ENCODE measurements at places on chromosomes 13 and 19.

GRCh38 chr13:99039718-99040280, 61.9 kb upstream of the DOCK9 start:
- no peak for DNase-seq

GRCh38 chr13:98345107-98345935, 168.3 kb upstream of the RNF113B start:
- peak; percentile 13 for DNase-seq

- DNase-seq: peak; percentile 91
These were observed 10.3 kb downstream of the GNA15 start for GRCh38 chr19:3145909-3146676.

DNA sequence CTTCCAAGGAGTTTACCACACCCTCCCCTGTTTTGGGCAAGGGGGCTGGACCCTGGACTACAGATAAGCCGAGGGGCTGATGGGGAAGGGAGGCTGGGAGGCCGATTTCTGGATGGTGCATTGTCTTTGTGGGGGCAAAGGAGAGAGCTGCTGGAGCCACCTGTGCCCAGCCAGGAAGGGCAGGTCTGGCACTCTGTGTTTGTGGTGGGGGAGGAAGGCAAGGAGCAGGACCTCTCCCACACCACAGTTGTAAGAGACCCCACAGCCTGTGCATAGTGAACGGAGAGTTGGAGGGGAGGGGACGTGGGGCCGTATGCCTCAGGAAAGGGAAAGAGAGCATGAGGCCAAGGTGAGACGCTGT, 16.0 kb upstream of the PRR19 start:
- DNase-seq: no peak

DNA sequence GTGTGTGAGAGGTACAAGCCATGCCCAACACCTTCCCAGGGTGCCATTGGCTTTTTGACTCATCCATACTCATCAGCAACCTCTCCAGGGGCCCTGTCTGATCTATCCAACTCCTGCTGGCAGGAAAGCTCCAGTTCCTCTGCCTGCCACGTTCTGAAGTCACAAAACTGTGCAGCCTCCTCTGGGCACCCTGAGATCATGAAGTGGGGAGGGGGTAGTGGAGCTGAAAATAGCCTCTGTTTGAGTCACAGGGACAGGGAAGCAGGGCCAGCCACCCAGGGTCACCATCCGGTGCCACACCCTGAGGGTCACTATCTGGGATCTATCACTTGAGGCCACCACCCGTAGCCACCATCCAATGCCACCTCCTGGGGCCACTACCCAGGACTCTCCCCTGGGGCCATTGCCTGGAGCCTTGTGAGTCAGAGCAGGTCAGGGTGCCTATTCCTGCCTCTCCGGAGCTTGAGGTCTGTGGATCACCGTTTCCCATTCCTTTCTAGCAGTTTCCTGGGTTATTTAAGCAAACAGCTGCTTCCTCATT, 172.1 kb downstream of the NUFIP1 start:
- DNase-seq: no peak

DNA sequence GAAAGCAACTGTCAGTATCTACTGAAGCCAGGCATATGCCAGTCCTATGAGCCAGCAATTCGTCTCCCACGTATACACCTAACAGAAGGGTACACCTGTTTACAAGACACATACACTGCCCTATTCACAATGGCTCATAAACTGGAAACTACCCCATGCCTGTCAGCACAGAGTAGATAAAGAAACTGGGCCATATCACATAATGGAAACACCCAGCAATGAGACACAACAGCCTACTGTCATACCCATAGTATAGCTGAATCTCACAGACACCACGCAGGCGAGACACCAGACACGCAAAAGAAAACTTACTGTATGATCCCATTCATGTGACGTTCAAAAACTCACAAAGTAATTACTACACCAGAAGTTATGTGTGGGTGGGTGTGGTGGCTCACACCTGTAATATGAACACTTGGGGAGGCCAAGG, 15.7 kb downstream of the NOSIP start:
- no peak for DNase-seq

GRCh38 chr19:10620786-10621185, 4.6 kb upstream of the SLC44A2 start:
- no peak for DNase-seq

DNA sequence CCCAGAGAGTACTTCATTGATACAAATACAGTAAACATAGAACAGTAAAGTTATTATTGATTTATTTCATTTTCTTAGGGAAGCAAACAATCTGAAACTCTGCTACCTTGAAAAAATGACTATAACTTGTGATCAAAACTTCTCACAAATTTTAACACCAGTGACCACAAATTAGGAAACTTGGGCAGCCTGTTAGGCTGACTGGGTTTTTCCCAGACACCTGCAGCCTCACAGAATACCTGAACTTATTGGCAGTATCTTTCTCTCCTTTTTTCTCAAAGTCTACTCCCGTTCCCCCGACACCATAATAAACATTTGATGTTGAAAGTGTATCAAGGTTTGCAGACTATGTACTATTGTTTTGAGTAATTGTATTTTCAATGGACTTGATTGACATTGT, 360.5 kb downstream of the LMO7 start:
- DNase-seq: no peak

GRCh38 chr13:33494596-33495204, 209.1 kb upstream of the STARD13 start:
- no peak for DNase-seq

DNA sequence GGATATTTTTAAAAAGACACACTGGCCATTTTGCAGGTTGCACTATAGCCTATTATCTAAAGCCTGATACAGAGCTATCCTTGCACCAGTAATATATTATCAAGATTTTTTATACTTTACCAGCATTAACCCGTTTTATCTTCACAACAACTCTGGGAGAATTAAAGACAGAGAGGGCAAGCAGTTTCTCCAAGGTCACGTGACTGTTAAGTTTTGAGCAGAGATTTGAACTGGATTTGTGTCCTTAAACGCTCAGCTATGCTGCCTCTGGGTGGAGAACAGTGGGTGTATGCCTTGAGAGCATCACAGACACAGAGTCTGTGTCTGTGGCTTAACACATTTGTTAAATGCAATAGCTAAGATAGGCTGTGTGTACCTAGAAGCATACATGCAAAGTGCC, 147.2 kb downstream of the MYO16 start:
- no peak for DNase-seq

- no peak for DNase-seq
These were observed 195.3 kb downstream of the LIG4 start for GRCh38 chr13:108020027-108020426.

- no peak for DNase-seq
These were observed 43.4 kb upstream of the MED4 start for GRCh38 chr13:48138270-48138669.

GRCh38 chr19:18796239-18796638, 5.1 kb upstream of the COMP start:
- no peak for DNase-seq

DNA sequence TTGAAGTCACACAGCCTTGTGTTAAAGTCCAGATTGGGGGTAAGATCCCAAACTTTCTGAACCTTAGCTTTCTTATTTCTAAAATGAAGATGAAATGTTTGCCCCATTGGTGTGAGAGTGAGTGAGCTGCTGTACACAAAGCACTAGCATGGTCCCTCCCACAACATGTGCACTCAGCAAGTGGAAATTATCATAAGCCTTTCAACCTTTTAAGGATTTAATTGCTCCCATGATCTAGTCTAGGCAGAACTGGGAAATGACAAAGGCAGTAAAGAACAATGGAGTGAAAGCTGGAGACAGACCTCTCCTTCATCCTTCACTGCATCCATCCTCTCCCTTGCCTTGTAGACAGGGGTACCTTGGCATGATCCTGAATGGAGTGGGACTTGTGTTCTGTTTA, 76.0 kb upstream of the GPR12 start:
- no peak for DNase-seq

GRCh38 chr13:46663206-46664037, 110.5 kb downstream of the LRCH1 start:
- DNase-seq: no peak

DNA sequence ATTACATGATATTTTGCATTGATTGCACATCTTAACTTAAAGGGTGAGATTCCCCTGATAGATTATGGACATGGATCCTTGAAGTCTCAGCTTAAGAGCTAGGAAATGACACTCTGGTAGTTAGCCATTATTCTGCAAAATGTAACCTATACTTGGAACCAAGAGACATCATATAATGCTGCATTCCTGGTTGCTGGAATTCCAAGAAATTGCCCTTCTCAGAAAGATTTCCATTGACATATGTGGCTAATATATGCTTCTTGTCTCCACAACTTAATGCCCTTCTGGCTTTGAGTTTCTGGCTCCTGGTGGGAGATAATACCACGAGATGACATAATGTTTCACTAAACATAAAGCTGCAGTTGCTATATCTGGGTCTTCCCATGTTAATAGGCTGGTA, 204.4 kb upstream of the TRPC4 start:
- no peak for DNase-seq

DNA sequence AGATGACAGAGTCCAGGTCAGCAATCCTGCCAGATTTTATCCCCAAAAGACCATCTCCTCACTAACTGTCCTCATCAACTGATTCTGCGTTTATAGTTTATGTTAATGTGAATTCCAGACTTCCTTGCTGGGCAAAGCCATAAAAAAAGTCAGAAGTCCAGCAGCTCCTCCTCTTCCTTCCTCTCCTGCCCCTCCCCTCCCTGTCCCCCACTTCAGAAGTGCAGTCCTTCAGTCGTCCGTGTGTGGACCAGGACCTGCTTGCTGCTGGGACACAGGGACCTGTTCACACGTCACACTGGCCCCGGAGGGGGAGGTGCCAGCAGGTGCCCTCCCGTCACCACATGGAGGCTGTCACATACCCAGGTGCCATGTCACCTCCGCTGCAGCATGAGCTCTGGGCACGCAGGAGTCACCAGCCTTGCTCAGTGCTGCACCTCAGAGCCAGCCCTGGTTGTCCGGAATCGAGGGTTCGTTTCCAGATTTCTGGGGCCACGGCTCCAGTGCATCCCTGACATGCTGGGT, 4.0 kb upstream of the MCF2L start:
- no peak for DNase-seq

GRCh38 chr19:14826006-14826405, 9.0 kb downstream of the OR7A5 start:
- no peak for DNase-seq

DNA sequence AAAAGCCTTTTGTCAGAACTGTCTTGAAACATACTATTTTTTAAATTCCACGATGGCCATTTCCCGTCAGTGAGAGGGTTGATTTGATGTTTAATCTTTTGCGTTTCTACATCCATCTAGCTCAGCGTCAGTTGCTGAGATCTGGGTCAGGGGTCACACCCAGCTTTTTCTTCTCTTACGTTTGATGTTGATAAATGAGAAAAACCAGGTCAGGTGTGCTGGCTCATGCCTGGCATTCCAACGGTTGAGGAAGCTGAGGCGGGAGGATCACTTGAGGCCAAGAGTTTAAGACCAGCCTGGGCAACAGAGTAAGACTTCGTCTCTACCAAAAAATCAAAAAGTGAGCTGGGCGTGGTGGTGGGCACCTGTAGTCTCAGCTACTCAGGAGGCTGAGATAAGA, 168.9 kb downstream of the PTPRS start:
- DNase-seq: no peak

DNA sequence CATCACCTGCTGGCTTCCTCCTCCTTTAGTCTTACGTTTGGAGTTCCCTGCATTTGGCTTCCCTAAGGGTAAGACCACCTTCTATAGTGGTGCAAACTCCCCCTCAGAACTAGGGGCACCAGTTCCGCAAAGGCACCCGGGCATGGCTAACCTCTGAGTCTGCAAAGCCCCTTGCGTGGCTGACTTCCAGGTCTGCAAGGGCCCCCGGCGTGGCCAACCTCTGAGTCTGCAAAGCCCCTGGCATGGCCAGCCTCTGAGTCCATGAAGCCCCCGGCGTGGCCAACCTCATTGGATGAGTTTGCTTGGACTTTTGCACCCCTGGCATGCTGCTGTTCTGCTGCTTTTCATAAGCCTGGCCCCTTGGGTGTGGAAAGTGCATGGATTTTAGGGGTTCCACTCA, 5.1 kb downstream of the MCF2L start:
- DNase-seq: no peak

DNA sequence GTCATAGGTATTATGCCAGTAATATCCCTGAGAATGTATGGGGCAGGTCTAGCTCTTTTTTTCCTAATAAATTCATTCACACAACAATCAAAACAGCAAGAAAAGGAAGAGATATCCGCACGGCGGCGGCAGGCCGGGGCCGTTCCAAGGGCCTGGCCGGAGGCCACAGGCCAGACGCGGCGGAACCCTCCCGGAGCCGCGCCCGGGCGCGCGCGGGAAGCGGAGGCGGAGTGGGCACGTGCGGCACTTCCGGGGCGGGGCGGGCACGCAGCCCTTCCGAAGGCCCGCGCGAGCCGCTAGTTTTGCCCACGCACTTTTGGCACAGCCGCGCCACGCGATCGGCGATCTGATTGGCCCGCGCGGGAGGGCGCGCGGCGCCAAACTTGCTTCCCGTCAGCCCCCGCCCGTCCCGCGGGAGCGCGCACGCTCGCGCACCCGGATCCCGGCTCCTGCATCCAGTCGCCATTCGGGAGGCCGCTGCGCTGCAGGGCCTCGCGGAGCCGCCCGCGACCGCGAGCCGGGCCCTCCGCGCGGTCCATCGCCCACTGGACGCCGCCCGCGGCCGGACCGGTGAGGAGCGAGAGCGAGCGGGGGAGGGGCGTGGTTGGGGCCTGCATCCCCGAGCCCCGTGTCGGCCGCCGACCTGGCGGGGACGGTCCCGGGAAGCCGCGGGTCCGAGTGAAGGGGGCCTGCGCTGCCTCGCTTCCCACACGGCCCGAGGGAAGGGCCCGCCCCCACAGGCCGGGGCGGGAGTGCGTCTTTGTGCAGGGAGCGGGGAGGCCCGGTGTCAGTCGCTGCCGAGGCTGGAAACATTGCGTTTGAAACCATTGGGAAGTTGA, at the start of gene CHAMP1:
TSS of gene CHAMP1 (plus strand) at position 430 of the 839 bp plus-strand sequence. CDS start 9,340 bp downstream, outside the sequence.
- peak; percentile 100 for DNase-seq

GRCh38 chr19:13118424-13119193, 545 bp downstream of the NACC1 start:
- peak; percentile 39 for DNase-seq

- peak; percentile 36 for DNase-seq
These were observed 148.3 kb downstream of the PDS5B start for GRCh38 chr13:32734511-32734910.

- DNase-seq: peak; percentile 36
These were observed at the start of gene GJA3 for GRCh38 chr13:20160306-20161274. Gene GJA3 (minus strand): TSS chr13:20161052. CDS start chr13:20143288, 17,764 bp downstream.

- no peak for DNase-seq
These were observed 110.3 kb upstream of the DIAPH3 start for GRCh38 chr13:60273971-60274527.

- DNase-seq: no peak
These were observed 1002.7 kb upstream of the PCDH20 start for GRCh38 chr13:62418376-62418775.

All from suppressor macrophage (primary cell).